ENCODE measurements at places on chromosomes 7 and 10. TPM values are rescaled to one million over a fixed set of nuclear protein-coding genes. Genes with fewer than 3 reads are reported as not detected.

The TUBAL3 gene
- total RNA-seq: not detected

The SFTPA1 gene
- not detected for total RNA-seq

The RBP3 gene
- not detected for total RNA-seq

The TMEM196 gene
- total RNA-seq: not detected

The PRLHR gene
- total RNA-seq: not detected

All from smooth muscle cell of trachea (primary cell).